ENCODE measurements at places on chromosomes 13 and 19.

DNA sequence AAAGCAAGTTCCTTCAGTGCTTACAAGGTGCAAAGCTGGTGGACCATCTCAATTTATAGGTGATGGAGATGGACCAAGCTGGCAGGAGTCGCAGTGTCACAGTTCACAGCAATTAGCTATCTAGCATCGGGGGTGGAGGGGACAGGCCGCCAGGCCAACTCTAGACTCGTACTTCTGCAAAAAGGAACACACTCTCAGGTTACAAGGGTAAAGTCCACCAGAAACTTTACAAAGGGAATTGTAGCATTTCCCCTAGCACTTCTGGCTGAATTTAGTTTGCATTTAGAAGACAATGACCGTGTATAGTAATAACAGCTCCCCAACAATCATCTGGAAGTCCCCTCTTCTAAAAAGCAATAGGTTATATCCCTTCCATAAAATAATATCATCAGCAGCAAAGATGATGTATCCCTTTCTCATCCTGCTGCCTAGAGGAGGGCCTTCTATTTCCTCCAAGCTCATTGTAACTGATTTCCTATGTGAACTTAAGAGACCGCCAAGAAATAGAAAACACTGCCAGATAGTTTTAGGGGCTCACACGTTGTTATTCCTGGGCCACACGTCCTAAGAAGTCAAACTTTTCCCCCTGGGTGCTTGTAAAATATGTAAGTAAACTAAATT lies 8.5 kb upstream of the DOCK9 start:
- DNase-seq = no peak

DNA sequence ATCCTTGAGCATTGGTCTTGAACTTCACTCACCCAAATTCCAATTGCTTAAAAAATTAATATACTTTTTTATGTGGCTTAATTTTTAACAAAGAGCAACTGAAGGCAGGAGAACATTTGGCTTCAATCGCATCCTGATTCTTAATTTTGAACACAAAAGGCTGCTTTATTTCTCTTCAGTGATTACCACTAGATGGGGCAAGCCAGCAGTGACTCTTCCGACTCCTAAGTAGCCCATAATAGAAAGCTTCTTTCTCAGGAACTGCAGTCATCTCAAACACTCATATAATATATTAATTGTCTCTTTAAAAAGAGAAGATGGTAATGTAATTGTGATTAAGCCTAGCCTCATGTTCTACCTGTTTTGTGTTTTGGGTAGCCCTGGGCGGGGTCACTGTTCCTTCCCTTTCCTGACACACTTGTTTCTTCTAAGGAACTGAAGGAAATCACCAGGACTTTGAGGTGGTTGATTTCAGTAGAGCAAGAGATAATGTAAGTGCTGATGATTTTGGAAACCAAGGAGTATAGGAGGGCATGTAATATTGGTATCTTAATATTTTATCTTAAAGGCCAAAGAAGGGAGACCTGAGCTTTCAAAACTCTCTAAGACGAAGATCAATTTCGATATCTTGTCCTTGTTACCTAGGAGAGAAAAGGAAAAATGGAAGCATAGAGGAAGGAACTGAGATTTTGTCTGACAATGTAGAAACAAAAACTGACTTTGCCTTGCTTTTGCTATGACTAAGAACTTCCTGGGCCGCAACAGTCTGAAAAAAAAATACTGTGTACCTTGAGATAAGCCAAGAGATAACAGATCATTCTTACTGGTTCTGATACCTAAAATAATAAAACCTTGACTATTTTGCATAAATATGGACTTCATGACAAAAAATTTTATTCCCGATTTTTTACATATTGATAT lies 73.1 kb downstream of the TNFSF13B start:
- peak; percentile 21 for DNase-seq

DNA sequence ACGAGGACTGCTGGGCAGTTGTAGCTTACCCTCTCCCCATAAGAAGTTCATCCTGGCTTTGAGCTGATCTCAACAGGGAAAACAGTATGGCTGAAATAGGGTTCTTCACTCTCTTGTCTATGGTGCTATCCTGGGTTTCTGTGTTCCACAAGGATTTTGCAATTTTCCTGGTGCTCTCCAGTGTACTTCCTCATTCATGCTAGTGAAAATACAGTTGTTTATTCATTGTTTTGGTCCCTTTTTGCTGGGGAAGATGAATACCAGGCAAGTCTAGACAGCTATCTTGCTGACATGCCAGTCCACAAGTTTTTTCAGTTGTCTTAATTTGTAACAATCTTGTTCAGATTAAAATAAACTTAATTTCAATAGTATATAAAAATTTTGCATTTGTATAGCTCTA lies 306.5 kb downstream of the DLEU7 start:
- DNase-seq = no peak

GRCh38 chr19:28430214-28430613 lies 782.7 kb downstream of the UQCRFS1 start:
- no peak for DNase-seq

- DNase-seq = no peak
These were observed 22.0 kb downstream of the CEACAM4 start for GRCh38 chr19:41604831-41605230.

- DNase-seq = no peak
These were observed 12.5 kb downstream of the NLRP8 start for GRCh38 chr19:55959996-55960675.

GRCh38 chr13:24172071-24172470 lies 11.6 kb downstream of the SPATA13 start:
- no peak for DNase-seq

DNA sequence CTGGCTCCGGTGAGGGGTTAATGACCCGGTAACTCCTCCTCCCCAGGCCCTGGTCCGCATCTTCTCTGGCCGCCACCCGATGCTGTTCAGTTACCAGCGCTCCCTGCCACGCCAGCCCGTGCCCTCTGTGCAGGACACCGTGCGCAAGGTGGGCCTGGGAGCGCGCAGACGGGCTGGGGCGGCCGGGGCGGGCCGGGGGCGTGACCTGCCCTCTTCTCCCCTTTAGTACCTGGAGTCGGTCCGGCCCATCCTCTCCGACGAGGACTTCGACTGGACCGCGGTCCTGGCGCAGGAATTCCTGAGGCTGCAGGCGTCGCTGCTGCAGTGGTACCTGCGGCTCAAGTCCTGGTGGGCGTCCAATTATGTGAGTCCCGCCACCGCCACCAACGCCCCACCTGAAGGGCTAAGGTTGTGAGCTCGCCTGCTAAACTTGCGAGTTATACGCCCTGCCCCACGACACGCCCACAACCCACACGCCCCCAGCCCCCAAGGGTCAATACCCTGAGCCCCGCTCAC lies 10.4 kb downstream of the CPT1C start:
- no peak for DNase-seq

DNA sequence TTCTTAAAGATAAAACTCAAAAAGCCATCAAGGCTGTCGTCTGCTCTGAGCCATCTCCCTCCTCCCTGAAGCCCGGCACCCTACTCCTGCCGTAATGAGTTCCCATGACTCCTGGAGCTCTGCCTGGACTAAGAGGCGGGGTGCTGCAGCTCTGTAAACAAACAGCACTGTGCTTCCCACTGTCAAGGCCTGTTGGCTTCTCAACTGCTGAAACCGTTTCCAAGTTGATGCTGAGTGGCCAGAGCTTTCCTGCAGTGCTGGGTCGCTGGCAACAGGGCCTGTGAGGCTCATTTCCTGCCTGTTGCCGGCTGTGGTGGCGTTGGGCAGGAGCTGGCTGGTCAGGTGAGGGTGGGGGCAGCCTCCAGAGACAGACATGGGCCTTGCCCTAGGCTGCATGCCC lies 26.7 kb upstream of the ISYNA1 start:
- DNase-seq = peak; percentile 32

GRCh38 chr19:15863272-15863671 lies 34.6 kb downstream of the CYP4F2 start:
- no peak for DNase-seq

GRCh38 chr19:15297416-15298224 lies 34.7 kb downstream of the BRD4 start:
- no peak for DNase-seq

DNA sequence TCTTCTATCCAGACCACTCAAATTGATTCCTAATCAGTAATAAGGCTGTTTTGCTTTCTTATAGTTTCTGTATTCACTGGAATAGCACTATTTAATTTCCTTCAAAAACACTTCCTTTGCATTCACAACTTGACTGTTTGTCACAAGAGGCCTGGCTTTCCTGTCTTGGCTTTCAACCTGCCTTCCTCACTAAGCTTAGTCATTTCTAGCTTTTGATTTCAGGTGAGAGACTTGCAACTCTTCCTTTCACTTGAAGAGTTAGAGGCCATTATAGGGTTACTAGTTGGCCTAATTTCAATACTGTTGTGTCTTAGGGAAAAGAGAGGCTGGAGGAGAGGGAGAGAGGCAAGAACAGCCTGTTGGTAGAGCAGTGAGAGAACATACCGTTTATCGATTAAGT lies 47.0 kb downstream of the SACS start:
- DNase-seq = no peak

- no peak for DNase-seq
These were observed 36.7 kb downstream of the TMEM161A start for GRCh38 chr19:19101540-19101939.

- DNase-seq = no peak
These were observed 615 bp upstream of the PSMC4 start for GRCh38 chr19:39970425-39970674.

- DNase-seq = peak; percentile 85
These were observed 2.5 kb upstream of the EEF2 start for GRCh38 chr19:3987619-3988371.

GRCh38 chr19:8724276-8724675 lies 2.8 kb downstream of the OR2Z1 start:
- no peak for DNase-seq

GRCh38 chr19:9324584-9324962 lies 594 bp downstream of the ZNF559 start:
- DNase-seq = no peak

GRCh38 chr19:18519962-18520847 lies 1.7 kb downstream of the ELL start:
- peak; percentile 60 for DNase-seq

DNA sequence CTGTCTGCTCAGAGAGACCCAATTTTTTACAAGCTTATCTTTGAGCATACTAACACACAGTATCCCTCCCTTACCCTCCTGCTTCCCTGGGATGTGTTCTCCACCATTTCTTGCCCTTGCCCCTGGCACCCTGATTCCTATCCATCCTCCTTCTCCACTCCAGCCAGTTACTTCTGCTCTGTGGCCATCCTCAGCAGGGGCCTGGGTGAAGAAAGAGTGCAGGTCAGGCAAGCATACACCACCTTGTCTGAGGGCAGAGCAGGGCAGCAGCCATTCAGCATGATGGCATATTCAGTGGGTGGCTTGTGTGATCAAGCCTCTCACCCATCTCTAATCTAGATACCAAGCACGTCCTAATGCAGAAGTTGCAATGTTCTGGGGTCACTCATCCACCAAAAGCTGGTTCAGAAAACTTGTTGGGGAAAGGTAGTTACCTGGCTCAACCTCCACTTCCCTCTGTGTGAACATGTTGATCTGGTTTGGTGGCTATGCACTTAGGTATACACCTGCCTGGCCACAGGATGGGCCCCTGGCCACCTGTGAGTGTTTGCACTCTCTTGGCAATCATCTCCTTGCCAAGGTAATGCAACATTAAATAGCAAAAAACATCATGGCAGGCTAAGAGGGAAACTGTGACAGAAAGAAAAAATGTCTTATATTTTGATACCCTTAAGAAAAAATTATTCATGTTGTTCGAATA lies 900.3 kb upstream of the MIR17HG start:
- DNase-seq = no peak

- no peak for DNase-seq
These were observed 20.3 kb downstream of the SPART start for GRCh38 chr13:36325912-36326311.
